ENCODE measurements at places on chromosomes 2 and 18. TPM values are rescaled to one million over a fixed set of nuclear protein-coding genes. Genes with fewer than 3 reads are reported as not detected.

L3MBTL4 gene
- 1.3 TPM for total RNA-seq

SCN7A gene
- total RNA-seq = 23.6 TPM

POMC gene
- total RNA-seq = 0.66 TPM

SERPINB2 gene
- total RNA-seq = 3.9 TPM

RIT2 gene
- total RNA-seq = not detected

GAD1 gene
- total RNA-seq = 0.26 TPM

MC4R gene
- total RNA-seq = not detected

ANKRD23 gene
- 1.3 TPM for total RNA-seq

GPR148 gene
- not detected for total RNA-seq

FSIP2 gene
- 0.26 TPM for total RNA-seq

TCF4 gene
- total RNA-seq = 57.6 TPM

CHRND gene
- not detected for total RNA-seq

POTEC gene
- not detected for total RNA-seq
